ENCODE measurements at places on chromosomes 7 and 10. TPM values are rescaled to one million over a fixed set of nuclear protein-coding genes. Genes with fewer than 3 reads are reported as not detected.

GRCh38 chr7:108211382-108212201 is 81.4 kb upstream of the LAMB4 start:
- no peak for DNase-seq

- no peak for DNase-seq
These were observed 19.5 kb upstream of the ITPRID1 start for GRCh38 chr7:31494421-31494820.

DNA sequence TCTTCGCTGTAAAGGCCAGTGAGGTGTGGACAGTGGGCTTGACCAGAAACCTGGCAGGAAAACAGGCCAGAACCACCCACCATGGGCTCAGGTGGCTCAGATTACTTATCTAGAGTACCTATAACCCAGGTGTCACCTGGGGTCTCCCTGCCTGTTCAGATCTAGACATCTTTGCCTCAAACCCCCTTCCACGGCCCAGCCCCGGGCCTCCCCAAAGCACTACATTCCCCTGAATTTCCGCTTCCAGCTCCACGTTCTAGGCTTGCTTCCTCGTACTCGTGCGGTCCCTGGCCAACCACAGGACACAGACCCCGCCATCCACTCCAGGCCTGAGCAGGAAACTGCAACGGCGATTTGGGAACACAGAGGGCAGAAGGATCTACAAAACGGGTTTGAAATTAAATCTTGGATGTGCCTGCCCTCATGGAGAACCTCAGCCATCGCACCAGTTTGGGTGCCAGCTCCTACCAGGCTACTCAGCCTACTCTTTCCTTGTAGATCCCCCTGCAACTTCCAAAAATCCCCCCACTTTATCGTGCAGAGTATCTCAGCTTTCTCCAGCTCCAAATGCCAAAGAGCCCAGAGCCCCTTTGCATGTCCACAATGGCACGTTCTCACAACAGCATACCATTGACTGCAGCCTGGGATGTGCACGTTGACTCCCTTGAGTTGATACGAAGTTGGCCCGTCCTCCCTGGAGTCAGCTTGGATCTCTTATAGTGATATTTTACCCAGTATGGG is 62.7 kb upstream of the CACUL1 start:
- DNase-seq, result no peak

DNA sequence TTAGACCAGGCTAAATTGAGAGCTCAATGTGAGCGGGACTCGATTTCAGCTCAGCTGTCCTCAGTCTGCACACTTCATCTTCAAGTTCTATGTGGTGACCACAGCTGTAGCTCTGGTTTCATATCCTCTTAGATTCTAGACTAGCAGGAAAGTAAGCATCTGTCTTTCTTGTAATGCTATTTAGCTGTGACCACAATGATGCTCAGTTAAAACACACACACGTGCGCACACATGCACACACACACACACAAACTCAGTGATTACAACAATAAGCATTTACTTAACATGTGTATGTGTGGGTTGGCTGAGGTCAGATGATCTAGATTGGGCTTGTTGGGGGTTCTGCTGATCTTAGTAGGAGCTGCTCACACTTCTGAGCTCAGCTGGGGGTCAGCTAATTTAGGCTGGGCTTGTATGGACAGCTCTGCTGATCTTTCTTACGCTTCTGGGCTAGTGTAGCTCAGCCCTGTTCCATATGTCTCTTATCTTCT is 82.5 kb downstream of the ZNF365 start:
- no peak for DNase-seq

GRCh38 chr10:86862786-86863483 is 94.5 kb downstream of the MMRN2 start:
- no peak for DNase-seq

DNA sequence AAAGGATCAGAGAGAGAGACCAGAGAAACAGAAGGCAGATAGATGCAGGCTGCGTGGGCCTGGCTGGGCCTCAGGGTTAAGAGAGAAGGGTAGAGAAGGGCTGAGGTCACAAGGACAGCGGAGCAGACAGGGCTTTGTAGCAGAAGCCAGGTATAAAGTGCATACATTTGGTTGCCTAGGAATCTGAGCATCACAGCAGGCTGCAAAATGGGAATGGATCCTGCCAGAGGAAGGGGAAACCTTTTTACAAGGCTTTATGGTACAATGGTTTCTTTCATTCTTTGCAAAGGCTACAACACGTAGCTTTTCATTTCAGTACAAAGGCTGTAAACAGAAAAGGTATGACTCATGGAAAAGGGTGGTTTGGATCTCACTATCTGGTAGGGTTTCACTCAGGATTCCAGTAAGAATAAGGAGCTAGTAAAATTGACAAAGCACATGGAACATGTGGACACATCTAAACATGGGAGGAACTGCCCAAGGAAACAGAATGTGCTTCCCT is 275.1 kb downstream of the DOCK4 start:
- DNase-seq, result no peak

- no peak for DNase-seq
These were observed 142.1 kb downstream of the PHTF2 start for GRCh38 chr7:77940647-77941046.

DNA sequence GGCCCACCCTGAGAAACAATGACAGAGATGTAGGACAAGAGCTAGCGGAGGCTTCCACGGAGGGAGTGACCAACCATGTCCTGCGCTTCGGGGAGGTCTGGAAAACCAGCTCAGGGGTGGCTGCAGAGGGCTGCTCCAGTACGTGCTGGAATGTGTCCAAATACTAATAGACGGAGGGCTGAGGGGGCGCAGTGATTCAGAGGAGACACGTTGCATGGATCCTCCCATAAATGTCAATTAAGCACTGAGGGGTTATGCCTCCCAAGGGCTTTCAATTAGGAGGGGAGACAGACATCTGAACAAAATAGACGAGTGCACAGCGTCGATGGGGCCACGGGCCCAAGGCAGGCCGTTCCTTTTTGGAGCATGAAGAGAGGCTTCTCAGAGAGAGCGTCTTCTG is 51.0 kb upstream of the NPS start:
- DNase-seq, result no peak

GRCh38 chr7:17608114-17608833 is 309.8 kb downstream of the AHR start:
- no peak for DNase-seq

CTAGE4 gene
- total RNA-seq, result 0.29 TPM

All from activated T-cell treated with anti-CD3 and anti-CD28 coated beads, Interleukin-2, amount 50 U/mL, for 4 hours (primary cell).